ENCODE measurements at places on chromosomes 2 and 18.

DNA sequence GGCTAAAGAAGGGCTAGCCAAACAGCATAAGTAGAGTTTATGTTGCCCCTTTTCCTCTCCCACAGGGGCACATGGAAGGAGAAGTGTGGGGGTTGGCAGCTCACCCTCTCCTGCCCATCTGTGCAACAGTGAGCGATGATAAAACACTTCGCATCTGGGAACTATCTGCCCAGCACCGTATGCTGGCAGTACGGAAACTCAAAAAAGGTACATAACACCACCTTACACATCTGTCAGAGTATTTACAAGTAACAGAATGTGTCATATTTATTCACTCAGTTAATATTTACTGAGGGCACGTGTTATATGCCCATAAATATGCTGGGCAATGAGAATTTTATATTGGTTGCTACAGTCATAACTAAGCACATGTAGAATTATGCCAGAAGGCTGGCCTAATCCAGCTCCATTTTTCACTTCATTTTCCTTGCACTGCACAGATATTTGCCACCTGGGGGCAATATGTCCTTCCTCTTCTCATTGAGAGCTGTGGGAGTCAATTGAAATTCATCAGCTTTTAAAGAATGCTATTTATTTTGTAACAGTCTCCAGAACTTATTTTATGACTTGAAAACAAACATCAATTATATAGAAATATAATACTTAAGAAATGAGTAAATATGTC, 150.6 kb downstream of the RTN4 start:
- no peak for DNase-seq

DNA sequence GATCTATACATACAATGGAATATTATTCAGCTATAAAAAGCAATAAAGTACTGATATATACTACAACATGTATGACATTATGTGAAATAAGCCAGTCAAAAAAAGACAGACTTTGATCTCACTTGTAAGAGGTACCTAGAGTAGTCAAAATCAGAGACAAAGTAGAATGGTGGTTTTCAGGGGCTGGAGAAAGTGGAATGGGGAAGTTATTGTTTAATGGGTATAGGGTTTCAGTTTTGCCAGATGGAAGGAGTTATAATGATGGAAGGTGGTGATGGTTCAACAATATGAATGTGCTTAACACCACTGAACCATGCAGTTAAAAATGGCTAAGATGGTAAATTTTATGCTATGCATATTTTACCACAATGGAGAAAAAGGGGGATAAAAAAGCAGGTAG, 6.3 kb downstream of the COBLL1 start:
- DNase-seq: no peak

DNA sequence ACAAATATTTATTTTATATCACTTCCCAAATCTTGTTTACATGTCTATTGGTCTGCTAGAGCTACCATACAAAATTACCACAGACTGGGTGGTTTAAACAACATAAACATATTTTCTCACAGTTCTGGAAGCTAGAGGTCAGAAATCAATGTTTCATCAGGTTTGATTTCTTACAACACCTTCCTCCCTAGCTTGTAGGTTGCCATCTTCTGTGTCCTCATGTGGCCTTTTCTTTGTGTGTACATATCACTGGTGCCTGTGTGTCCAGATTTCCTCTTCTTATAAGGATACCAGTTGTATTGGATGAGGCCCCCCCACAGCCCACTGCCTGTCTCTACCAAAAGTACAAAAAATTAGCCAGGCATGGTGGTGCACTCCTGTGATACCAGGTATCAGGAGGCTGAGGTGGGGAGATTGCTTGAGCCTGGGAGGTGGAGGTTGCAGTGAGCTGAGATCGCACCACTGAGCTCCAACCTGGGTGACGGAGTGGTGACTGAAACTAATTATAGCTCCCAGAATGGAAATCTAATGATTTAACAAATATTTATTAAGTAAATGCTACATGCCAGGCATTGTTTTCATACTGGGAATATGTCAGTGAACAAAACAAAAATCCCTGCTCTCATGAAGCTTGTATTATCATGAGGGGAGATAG, 13.6 kb downstream of the EML4 start:
- DNase-seq: no peak

GRCh38 chr18:68916734-68917133, 118.9 kb downstream of the CCDC102B start:
- DNase-seq: peak; percentile 75

DNA sequence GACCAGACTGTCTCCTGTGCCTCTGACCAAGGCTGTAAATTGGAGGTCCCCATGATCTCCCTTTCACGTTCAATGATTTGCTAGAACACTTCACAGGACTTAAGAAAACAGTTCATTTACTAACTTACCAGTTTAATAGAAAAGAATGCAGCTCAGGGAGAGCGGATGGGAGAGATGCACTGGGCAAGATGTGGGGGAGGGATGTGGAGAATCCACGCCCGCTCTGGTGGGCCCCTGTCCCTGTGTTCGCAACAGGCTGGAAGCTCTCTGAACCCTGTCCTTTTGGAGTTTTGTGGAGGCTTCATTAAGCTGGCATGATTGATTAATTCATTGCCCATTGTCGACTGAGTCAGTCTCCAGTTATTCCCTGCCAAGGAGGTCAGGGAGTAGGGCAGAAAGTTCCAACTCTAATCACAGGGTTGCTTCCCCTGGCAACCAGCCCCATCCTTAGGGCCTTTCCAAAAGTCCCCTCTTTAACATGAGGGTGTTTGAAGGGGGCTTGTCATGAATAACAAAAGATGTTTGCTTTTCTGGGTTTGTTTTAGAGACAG, 257.1 kb downstream of the ACKR3 start:
- no peak for DNase-seq

- peak; percentile 68 for DNase-seq
Measured at GRCh38 chr2:102315921-102316320, 4.6 kb downstream of the IL1RL1 start.

GRCh38 chr2:31390324-31390723, 24.2 kb downstream of the XDH start:
- peak; percentile 100 for DNase-seq

GRCh38 chr2:85312404-85312803, 15.4 kb downstream of the TGOLN2 start:
- DNase-seq: peak; percentile 76

GRCh38 chr2:79876430-79876829, 363.6 kb downstream of the CTNNA2 start:
- DNase-seq: no peak

GRCh38 chr2:98558852-98559530, 49.3 kb downstream of the COA5 start:
- DNase-seq: no peak

GRCh38 chr18:60656553-60656952, 284.0 kb upstream of the MC4R start:
- no peak for DNase-seq

- peak; percentile 40 for DNase-seq
Measured at GRCh38 chr18:80157708-80158343, 48.8 kb downstream of the ADNP2 start.

DNA sequence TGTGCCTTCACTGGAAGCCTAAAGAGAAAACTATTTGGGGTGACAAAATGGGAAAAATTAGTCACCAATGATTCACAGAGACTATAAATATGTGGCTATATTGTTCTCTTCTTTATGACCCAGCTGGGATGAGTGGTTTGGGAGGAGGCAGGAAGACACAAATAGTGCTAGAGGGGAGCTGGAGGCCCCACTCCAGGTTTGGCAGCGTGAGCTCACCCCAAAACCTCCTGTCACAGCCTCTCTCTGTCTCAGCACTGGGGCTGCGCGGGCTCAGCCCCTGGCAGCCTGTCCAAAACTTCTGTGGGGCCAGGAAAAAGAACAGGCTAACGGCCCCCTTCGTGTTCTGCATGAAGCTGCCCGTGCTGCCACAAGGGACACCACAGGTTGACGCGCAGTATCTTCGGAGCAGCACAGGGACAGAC, 73.2 kb upstream of the LCLAT1 start:
- DNase-seq: peak; percentile 75

GRCh38 chr2:41241325-41242000, 789.6 kb upstream of the SLC8A1 start:
- no peak for DNase-seq

- DNase-seq: no peak
Measured at GRCh38 chr18:35491700-35492077, 6.1 kb downstream of the INO80C start.

DNA sequence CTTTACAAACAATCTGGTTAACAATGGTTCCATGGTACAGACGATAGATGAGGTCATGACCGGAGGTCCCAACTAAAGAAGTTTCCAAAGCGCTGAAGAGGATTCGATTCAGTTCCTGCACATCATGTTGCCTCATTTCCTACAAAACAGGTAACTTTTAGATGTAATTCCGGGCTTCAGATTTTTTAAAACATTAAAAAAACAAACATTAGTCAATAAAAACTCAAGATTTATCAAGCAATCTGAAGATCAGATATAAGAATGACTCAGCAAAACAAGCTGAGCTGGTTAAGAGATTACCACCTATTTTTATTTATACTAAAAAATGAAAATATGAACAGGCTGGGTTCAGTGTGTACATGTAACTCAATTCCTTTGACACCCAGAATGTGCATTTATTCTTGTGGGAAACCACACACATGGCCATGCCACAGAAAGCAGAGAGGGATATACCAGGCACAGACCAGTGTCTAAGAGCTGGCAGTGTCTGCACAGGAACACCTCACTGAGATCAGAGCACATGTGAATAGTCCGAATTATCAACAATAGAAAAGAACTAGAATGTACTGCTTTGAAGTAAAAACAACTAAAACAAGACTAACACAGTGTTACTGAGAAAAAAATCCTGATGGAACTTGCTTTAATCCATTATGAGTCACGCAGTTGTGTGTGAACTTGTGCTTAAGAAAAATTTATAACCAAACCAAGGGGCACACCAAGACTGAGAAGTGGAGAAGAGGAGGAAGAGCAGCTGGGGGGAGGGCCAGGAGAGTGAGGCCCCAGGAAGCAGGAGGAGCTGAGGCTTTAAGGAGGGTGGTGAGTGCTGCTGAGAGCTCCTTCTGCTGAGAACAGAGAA, 9.5 kb downstream of the USP40 start:
- peak; percentile 95 for DNase-seq

GRCh38 chr2:166257859-166258258, 117.9 kb downstream of the SCN9A start:
- DNase-seq: no peak

DNA sequence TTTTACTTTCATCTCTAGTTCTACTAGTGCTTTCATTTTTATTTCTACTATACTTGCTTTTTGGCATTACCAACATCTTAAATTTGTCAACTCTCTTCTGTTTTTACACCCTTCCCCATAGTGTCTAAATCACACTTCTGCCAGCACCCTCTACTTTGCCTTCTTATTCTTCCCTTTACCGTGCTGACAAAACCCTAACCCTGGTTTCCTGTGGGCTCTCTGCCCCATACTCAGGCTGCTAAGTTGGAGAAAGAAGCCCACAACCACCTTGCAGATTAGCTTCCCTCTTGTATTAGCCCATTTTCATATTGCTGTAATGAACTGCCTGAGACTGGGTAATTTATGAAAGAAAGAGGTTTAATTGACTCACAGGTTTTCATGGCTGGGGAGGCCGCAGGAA, 24.8 kb downstream of the GIGYF2 start:
- no peak for DNase-seq

GRCh38 chr2:203623096-203623495, 83.3 kb upstream of the CD28 start:
- DNase-seq: peak; percentile 85

GRCh38 chr2:119223521-119224390, at the start of gene STEAP3:
Gene STEAP3, plus strand, starts transcription at chr2:119223834. Its CDS starts 7,179 bp downstream, at chr2:119231013.
- no peak for DNase-seq

DNA sequence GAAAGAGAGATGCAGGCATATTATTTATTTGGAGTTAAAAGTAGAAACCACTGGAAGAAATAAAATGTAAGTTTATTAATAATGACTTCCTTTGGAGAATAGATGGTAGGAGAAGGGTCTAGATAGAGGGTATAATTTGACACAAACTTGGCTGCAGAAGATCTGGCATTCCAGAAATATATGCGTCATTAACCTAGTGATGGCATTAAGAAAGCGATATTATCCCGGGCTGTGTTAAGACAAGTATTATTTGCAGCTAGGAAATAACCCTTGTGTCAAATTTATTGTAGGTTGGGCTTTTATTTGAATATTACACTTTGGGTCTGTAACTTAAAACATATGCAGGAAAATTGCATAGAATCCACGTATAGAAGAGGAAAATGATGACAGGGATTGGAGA, 389.5 kb downstream of the MTX2 start:
- no peak for DNase-seq

GRCh38 chr2:64114063-64114911, 29.9 kb downstream of the PELI1 start:
- peak; percentile 76 for DNase-seq

- DNase-seq: no peak
Measured at GRCh38 chr2:220215785-220216184, 588.4 kb downstream of the SLC4A3 start.

DNA sequence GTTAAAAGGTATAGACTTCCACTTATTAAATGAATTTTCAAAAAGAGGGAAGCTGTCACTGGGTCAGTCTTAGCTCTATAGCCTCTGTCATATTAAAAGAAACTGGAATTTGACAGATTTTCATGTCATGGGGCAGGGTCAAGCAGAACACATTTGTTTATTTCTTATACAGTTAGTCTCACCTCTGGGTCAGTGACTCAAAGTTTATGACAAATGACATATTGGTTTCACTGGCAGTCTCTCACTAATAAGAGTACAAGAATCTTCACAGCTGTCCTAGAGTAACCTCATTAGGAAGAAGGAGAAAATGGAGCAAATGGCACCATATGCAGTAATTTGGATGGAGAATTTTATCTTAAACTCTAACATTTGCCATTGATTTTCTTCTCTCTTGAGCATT, 63.2 kb downstream of the MBD2 start:
- no peak for DNase-seq

DNA sequence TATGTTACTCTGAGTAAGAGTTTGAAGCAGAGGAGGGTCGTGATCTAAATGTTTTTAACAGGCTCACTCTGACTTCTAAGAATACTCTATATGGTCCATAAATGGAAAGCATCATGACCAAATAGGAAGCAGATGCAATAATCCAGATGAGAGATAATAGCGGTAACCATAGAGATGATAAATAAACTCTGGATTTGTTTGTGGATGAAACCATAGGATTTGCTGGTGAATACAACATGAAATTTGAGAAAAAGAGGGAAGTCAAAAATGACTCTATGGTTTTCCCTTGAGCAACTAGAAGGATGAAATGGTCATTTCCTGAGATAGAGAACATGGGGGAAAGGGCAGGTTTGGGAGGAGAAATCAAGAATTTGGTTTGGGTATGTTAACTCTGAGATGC, 3.9 kb downstream of the HEATR5B start:
- no peak for DNase-seq

- peak; percentile 46 for DNase-seq
Measured at GRCh38 chr2:168964251-168964807, 63.2 kb downstream of the G6PC2 start.
